ENCODE measurements at places on chromosomes 12 and 14. TPM values are rescaled to one million over a fixed set of nuclear protein-coding genes. Genes with fewer than 3 reads are reported as not detected.

- no peak for DNase-seq
Observed at GRCh38 chr12:103105971-103106597, 148.6 kb downstream of the ASCL1 start.

DNA sequence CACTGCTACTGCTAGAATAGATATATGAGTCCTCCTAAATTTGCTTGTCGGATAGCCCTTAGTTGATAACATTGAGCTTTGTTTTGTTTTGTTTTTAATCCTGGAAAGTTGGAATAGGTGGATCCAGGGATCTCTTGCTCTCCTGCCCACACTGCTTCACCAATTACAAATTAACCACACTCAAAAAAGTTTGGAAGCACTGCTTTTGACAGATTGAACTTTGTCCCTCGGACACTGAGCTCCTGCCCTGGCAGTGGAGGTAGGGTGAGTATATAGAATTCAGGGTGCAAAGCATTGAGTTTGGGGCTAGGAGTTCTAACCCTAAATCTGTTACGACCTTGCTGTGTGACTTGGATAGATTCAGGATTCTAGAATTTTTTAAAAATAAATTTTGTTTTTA is 15.1 kb upstream of the SYNDIG1L start:
- no peak for DNase-seq

GRCh38 chr14:85040046-85040685 is 489.8 kb upstream of the FLRT2 start:
- no peak for DNase-seq

The MGAT4C gene
- total RNA-seq, result not detected

The TAS2R7 gene
- total RNA-seq, result not detected

Measured in mammary epithelial cell (primary cell).